ENCODE measurements at places on chromosomes 13 and 19. TPM values are rescaled to one million over a fixed set of nuclear protein-coding genes. Genes with fewer than 3 reads are reported as not detected.

The ZNF600 gene
- 12.3 TPM for total RNA-seq

The PVR gene
- total RNA-seq: 49.1 TPM

The PCSK4 gene
- total RNA-seq: 2.5 TPM

The KLHL26 gene
- 26.1 TPM for total RNA-seq

The IL12RB1 gene
- total RNA-seq: 2.1 TPM

The FPR3 gene
- total RNA-seq: 8.8 TPM

The CYP2F1 gene
- total RNA-seq: not detected

The ATP8B3 gene
- total RNA-seq: 2.3 TPM

The THSD8 gene
- total RNA-seq: 2.4 TPM

The ZNF763 gene
- 6.6 TPM for total RNA-seq

GRCh38 chr13:40399756-40400155 lies 266.7 kb downstream of the FOXO1 start:
- DNase-seq: no peak

DNA sequence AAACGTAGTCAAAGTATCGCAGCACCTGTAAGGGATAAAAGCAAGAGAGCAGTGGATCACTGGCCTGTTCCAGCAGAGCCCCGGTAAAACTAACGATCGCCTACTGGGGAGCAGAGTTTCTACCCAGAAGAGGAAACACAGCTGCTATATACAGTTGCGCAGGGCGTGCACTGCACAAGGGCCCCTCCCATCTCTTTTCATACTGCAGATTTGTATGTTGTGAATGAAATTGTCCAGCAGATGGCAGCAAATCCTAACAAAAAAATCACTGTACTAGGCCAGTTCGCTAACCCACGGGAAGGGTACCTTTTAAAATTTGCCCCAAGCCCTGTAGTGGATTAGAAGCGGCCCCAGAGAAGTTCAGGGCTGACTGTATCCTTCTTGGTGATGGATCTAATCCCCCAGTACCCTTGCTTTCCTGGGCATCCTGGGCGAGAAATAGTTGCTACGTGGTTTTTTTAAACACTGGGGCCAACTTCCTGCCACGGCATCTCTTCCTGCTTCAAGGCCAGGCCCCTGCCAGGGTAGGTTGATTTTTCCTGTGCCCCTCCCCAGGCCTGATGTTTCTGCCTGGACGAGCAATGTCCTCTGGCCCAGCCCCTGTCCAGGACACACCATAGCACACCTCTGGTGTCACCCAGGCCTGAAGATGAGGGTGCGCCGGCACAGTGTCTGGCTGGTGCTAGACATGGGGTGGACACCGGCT lies 127.0 kb downstream of the IER2 start:
- no peak for DNase-seq

DNA sequence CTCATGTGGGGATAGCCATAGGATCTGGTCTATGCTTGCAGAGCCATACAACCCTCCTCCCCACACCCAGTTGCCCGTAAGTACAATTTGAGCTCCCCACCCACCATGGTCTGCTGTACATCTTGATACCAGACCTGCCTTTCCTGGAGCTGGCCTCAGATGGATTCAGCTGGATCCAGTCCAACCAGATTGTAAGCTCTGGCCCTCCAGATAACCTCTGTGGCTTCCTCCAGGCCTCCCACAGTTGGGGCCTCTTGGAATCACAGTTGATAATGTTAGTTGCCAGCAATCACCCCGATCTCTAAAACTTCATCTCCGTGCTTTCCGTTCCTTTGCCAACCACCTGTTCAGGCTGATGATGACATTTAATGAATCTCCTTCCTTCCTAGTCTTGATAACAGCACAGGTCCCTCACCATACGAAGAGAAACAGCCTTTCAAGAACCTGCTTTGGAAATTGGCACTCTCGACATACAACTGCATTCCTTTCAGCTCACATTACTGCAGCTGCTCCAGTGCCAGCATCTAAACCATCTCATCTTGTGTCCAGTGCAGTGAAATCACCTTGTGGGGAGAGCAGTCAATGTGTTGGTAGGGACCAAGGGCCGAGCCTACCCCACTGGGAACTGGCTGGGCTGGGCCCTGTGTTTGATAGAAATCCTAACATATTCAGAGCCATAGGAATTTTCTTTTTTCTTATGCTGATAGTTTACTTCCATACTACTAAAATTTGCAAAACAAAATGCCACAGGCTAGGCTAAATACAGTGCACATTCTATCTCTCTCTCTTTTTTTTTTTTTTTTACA lies 15.1 kb upstream of the FOXO1 start:
- no peak for DNase-seq

DNA sequence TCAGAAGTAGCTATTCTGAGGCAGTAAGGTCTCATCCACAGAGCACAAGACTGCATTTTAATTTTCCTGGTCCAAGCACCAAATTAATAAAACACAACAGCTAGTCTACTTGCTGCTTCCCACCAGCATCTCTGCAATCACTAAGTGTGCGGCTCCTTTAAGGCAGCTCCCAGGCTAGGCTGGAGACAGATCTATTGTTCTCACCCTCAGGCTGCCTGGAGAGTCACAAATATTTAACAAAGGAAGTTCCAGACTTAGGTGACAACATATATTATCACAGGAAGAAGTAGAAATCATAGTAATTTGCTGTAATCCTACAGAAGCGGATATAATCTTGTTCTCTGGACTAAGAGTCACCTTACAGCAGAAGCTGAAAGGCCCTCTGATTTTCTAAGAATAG lies 2.2 kb upstream of the EID2 start:
- DNase-seq: no peak

- no peak for DNase-seq
Observed at GRCh38 chr13:112724788-112725345, 35.0 kb downstream of the ATP11A start.

- no peak for DNase-seq
Observed at GRCh38 chr19:37007587-37008220, 70.5 kb upstream of the ZNF420 start.

GRCh38 chr13:37701306-37701705 lies 102.7 kb upstream of the POSTN start:
- DNase-seq: no peak

GRCh38 chr13:70203661-70204229 lies 95.5 kb upstream of the KLHL1 start:
- DNase-seq: no peak

GRCh38 chr13:21060338-21061028 lies 903 bp downstream of the LATS2 start:
- peak; percentile 75 for DNase-seq

GRCh38 chr19:2424686-2425621 lies 2.4 kb downstream of the TIMM13 start:
- DNase-seq: peak; percentile 59

GRCh38 chr13:35978607-35979316 lies 152.4 kb downstream of the DCLK1 start:
- DNase-seq: no peak

DNA sequence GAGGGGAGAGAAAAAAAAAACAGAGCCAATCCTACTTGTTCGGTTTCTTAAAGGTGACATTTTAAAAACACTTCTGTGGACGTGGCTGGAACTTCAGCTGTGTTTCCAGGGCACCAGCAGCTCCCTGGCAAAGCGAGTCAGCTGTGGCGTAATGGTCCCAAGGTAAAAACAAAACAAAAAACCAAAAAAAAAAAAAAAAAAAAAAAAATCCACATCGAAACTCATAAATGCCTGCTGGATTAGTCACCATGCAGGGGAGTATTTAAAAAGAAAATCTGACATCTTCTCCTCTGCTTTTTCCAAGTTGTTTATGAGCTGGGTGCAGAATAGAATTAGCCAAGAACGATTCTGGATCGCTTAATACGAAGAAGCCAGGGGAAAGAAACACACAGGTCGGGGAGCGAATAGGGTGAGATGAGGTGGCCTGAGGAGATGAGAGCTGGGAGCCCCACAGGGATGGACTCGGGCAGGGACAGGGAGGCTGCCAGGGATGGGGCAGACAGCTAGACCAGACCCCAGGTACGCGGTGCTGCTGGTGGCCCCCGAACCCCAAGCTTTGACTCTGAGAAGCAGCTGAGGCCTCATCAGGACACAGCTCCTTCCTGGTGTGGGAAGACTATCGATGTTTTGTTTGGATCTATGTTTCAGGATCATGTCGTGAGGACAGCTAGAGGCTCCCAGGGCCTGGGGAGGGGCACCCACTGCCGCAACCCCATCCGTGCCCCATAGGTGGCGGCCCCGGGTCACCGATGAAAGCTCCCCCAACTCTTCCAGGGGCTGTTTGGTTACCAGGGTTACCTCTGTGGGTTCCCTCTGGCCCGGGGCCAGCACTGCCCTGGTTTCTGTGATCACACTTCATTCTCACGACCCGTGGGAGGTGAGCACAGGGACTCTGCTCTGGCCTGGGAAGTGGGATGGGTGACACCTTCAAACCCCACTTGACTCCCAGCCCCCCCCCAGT lies 3.1 kb upstream of the CTXN1 start:
- peak; percentile 76 for DNase-seq

GRCh38 chr19:44635581-44636438 lies 7.9 kb upstream of the PVR start:
- DNase-seq: no peak

- DNase-seq: peak; percentile 79
Observed at GRCh38 chr13:45194081-45194939, 6.5 kb downstream of the KCTD4 start.

DNA sequence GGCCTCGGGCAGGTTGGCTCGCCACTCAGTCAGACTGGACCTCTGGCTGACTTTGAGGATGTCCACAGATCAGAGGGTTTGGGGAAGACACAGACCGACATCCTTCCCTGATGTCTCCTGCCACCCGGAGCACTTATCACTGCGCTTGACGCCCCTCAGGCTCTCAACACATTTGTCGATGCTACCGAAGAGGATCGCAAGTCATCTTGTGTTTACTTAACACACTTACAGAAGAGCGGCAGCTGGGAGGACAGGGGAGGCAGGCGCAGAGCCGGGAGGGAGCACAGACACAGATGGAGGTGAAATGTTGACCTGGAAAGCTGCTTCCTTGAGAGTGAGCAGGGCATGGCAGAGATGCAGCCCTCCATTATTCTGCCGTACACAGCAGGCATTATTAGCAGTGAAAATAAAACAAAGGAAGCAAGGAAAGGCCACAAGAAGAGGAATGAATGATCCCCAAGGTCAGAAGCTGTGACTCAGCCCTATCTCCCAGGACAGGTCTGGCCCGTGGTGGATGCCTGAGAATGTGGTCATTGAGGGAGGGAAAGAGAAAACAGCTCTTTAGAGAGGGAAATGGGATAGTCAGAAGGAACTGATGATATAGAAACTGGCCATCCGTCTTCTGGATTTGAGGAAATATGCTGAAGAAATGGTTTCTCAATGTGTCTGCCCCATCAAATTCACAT lies 549.5 kb upstream of the ARGLU1 start:
- DNase-seq: no peak

- DNase-seq: no peak
Observed at GRCh38 chr13:100523411-100523810, 65.2 kb downstream of the GGACT start.

- DNase-seq: peak; percentile 92
Observed at GRCh38 chr19:18112989-18113478, 15.5 kb downstream of the MAST3 start.

DNA sequence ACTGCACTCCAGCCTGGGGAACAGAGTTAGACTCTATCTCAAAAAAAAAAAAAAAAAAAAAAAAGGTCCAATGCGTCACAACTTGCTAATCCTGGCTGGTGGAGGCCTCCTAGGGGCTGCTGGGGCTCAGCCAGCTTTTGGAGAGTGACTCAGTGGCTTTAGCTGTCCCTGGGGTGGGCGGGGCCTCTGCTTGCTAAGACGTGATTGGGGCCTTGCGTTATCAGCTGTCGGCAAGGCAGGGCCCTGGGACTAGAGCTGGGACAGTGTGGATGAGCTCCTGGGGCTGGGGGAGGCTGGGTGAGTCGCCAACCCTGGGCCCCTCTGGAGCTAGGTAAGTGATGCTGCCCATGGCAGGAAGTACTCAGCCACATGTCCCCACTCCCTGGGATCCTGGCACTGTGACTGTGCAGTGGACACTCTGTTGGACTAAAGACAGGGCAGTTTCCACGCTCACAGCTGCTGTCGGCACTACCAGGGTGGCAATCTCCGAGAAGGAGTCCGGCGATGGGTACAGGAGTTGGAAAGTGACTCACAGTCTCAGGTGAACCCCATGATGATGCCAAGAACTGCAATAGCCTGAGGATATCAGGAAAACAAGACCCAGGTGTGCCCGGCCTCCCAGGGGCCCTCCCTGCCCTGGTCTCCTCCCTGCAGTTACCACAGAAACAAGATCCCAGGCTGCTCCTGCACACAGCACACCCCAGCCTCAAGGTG lies 32.2 kb downstream of the F2RL3 start:
- DNase-seq: no peak

GRCh38 chr13:46644816-46645215 lies 91.8 kb downstream of the LRCH1 start:
- no peak for DNase-seq

DNA sequence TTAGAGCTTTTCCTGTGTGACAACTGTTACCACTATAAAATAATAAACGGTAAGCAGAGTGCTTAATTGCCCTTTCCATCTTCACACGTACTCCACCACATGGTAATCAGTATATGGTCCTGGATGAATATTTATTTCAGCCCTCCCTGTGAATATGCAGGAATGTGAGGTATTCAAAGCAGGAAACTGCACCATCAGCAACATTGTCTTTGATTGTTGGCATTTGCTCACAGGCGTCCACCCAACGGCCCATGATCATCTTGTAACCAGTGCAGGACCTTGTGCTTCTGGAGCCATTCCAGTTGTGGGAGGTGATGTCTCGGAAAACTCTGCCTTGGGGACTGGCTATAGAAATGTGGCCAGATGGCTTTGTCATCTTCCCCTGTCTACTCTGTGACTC lies 132.6 kb downstream of the COG6 start:
- DNase-seq: no peak

- no peak for DNase-seq
Observed at GRCh38 chr13:112891477-112892401, 77.3 kb upstream of the MCF2L start.
